ENCODE measurements at places on chromosomes 1 and 21.

- DNase-seq = no peak
These were observed 27.6 kb downstream of the TENT5C start for GRCh38 chr1:117633423-117633822.

GRCh38 chr1:214296860-214297745, 16.1 kb downstream of the SMYD2 start:
- DNase-seq = no peak

- no peak for DNase-seq
These were observed 89.6 kb downstream of the C1orf94 start for GRCh38 chr1:34266127-34266951.

- DNase-seq = no peak
These were observed 52.7 kb downstream of the UBE2T start for GRCh38 chr1:202289009-202289408.

DNA sequence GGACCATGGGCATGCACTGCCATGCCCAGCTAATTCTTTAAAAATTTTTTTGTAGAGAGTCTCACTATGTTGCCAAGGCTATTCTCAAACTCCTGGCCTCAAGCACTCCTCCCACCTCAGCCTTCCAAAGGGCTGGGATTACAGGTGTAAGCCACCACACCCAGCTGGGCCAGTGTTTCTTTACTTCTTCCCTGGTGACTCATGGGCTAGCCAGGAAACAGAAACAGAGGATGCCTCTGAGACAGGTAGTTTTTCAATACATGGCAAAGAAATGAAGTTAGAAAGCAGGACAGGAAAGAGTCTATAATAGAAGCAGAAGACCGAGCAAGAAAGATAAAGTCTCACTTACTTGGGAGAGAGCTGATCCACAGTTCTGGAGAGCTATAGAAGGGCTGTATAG, 7.6 kb upstream of the C1orf74 start:
- DNase-seq = no peak
